Stimulated activated CD4-positive, alpha-beta T cell treated with anti-CD3 and anti-CD28 coated beads, Interleukin-4, amount 100 ng/mL, for 24 hours (primary cell): ENCODE measurements at places on chromosomes 3 and 15.

DNA sequence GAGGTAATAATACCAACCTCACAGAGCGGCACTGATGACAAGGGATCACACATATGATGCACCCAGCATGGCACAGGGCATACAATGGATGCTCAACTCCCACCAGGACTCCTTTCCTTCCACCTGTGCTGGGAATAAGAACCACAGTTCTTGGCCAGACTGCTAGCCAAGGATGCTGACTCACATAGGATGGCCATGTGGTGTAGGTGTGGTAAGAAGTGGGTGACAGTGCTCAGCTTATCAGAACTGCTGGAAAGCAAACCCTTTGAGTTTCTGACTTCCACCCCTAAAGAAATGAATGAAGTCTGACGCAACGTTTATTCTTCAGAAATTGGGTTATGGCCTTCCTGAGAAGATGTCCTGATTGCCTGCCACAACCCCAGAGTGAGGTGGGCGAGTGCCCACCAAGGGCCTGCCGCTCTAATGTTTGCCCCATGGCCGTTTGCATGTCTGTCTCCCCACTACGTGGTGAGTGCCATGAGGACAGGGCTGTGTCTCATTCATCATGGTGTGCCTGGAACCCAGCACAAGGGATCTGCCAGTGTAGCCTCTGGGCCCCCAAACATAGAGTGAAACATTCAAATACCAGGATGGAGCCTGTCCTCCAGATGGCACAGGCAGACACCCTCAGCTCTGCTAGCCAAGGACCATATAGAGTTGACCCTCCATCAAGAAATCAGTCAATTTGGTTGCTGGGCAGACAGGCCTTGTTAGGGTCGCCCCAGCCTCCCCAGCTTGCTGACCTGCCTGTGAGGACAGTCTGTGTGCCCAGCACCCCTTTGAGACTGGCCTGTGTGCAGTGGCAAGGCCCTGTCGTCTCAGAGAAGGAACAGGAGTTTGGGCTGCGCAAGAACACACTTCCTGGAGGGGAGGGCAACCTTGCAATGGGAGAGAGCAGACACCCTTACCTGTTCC lies 57.6 kb upstream of the SLCO2A1 start:
- no peak for DNase-seq

GRCh38 chr3:62785384-62785783 lies 89.8 kb downstream of the CADPS start:
- no peak for DNase-seq

DNA sequence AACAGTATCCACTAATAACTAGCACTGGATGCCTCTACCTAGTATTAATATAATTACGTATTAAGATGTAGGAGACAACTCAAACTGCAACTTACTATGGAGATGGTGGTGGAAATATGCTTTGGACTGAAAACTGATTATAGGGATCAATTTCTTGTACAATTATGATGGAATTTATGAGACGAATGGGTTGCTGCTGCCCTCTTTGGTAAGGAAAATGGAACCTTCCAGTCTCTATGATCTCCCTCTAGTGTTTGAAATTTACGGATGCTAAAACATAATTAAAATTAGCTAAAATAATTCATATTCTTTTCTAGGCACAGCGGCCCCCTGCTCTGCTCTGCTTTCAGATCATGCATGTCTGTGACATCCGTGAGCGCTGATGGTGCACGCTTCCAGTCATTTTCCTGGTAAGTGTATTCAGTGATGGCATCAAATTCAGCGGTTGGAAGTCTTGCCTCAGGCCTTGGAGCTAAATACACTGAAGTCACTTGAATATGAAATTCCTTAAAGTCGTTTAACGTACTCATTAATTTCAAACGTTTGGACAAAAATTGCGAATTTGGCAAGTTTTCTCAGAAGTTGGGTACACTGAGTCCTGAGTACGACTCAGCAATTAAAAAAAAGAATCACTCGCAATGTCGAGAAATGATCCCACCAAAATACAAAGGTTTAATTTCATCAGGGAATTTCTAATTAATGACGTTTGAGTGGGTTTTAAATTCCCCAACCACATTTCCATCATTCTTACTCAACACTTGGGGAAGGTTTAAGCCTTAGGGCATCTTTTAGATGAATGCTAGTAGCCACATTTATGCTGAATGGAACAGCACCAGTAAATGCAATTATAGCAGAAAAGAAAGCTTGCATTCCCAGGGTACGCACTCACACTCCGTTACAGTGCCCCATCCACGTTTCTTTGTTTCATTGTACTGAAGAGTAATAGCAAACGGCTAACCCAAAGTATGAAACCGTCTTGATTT lies 132.6 kb downstream of the NR2F2 start:
- DNase-seq, result no peak

DNA sequence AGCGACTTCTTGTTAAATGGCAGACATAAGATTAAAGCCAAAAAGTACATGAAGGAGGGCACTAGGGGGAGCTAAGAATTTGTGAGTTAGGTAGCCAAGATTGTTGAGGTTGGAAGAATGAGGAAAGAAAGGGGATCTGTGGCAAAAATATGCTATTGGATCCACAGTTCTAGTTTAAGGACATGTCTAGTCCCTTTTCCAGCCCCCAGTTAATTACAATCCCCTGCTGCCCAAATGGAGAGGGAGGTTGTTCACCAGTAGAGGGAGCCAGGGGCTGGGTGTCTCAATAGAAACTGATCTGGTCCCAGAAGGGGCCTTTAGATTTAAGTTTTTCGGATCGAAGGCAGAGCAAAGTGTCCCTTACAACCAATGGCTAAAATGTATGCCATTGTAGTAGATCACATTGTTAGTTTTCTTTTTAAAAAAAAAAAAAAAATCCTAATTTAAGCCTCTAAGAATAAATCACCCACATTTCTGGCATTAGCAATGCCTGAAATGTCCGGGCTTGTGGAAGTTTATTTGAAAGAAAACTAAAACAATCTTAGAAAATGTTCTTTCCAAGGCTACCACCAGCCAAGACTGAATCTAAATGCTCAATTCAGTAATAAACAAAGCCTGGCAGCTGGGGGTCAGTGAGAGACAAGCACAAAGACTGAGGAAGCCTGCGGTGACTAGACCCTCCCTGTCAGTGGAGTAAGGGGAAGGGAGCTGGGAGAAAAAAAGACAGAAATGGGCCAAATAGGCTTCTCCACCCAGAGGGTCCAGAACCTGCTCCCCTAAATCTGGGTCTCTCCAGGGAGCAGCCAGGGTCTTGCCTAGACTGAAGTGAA lies 7.1 kb downstream of the COL8A1 start:
- no peak for DNase-seq

GRCh38 chr15:66240240-66240794 lies 13.2 kb downstream of the MEGF11 start:
- no peak for DNase-seq

DNA sequence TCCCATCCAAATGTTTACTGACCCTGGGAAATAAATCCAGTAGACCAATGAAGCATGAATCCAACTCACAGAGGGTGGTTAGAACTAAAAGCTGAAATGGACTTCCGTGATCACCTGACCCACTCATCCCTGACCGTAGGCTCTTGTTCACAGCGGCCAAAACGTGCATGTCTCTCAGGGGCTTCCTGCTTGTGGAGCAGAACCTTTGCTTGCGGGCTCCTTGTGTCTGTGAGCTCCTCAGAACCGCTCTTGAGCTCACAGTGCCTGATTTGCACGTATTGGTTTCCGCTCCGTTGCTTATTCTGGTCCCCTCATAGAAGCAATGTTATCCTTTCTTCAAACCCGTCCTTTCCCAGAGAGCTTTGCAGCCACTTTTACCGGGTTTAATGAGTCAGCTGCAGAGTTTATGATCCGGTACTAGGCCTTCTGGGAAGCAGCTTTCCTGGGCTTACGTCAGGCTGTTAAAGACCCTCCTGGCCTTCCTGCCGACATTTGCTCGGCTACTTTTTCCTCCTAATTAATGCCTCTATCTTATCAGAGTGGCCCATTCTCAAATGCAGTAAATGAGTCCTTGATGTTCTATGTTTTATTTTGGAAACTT lies 35.4 kb downstream of the LIPC start:
- no peak for DNase-seq

- DNase-seq, result no peak
Measured at GRCh38 chr3:60216462-60217075, 1034.7 kb downstream of the FHIT start.

- no peak for DNase-seq
Measured at GRCh38 chr15:54979964-54980363, 216.8 kb downstream of the RSL24D1 start.

DNA sequence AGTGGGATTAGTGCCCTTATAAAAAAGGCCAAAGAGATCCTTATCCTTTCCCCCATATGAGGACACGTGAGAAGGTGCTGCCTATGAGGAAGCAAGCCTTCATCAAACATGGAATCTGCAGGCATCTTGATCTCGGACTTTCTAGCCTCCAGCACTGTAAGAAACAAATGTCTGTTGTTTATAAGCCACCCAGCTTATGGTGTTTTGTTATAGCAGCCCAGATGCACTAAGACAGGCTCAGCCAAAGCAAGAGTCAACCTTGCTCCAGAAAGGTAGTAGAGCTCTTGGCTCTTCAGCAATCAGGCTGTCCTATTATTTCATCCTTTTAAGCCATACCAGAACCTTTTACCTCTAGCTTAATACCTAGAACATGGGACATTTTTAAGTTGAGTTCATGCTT lies 12.3 kb upstream of the TNIK start:
- no peak for DNase-seq

DNA sequence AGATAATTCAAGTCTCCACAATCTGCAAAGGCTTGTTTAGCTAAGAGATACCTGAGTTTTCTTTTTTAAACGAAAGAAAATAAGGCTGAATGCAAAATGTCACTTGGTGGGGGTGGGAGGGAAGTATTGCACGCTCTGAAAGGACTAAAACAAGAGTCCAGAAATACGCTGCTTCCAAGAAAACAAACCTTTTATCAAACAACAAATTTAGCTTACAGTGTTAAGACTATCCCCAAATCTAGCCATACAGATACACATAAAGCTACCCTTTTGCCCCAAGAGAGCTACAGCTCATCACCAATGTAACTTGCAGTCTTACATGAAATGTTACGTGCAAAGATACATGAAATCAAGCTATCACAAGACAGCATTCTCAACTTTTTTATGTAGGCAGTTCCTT lies 522.5 kb downstream of the FOXP1 start:
- DNase-seq, result no peak
